MM.1S (cell line): ENCODE measurements at places on chromosomes 6 and 20.

GRCh38 chr6:34981951-34982350 lies 92.9 kb downstream of the ANKS1A start:
- DNase-seq: no peak

DNA sequence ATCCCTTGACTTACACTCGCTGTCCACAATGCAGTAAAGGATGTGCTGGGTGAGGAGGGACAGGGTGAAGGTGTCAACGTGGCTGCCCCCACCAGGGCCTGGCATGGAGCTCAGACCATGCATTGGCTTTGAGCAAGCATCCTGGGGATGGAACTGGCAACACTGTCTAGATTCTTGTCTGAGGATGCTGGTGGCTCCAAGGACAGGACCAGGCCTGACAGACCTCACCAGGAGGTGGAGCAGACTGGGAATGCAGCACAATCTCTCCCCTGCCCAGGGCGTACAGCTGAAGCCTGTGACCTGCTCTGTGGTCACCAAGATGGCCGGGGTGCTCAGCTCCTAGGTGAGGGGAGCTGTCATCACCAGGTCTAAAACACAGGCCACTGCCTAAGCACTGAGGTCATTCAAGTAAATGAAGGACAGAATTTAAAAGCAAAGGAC lies 50.9 kb downstream of the MYH7B start:
- no peak for DNase-seq

GRCh38 chr6:162123797-162124196 lies 603.8 kb downstream of the PRKN start:
- no peak for DNase-seq

- no peak for DNase-seq
Measured at GRCh38 chr6:134458857-134459657, 141.1 kb upstream of the SGK1 start.

DNA sequence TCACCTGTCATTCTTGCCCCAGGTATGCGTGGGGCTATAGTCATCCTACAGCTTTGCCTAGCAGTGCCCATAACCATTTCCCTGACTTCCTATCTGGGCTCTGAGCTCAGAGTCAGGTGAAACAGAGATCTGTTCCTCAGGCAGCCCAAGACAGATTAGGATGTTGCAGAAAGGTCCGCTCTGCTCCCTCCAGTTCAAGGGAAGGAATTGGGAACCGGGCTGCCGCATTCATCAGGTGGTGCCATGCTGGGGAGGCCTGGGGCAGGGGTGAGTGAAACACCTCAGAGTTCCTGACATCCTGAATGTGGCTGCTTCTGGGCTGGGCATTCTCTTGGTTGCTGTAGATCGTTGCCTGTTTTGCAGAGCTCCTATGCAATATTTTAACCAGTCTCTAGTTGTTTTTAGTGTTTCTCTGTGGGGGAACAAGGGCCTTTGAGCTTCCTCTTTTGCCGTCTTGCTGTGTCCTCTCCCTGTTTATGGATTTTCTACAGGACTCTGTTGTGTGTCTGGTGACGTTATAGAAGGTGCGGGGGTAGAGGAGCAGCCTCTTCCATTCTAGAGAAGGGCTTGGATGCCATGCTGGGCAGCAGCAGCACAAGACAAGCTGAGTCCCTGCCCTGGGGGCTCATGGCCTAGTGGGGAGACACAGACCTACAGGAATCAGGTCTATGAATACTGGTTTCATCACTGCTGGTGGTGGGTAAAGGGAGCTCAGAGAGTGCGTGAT lies 9.2 kb downstream of the ENTPD6 start:
- DNase-seq: no peak

DNA sequence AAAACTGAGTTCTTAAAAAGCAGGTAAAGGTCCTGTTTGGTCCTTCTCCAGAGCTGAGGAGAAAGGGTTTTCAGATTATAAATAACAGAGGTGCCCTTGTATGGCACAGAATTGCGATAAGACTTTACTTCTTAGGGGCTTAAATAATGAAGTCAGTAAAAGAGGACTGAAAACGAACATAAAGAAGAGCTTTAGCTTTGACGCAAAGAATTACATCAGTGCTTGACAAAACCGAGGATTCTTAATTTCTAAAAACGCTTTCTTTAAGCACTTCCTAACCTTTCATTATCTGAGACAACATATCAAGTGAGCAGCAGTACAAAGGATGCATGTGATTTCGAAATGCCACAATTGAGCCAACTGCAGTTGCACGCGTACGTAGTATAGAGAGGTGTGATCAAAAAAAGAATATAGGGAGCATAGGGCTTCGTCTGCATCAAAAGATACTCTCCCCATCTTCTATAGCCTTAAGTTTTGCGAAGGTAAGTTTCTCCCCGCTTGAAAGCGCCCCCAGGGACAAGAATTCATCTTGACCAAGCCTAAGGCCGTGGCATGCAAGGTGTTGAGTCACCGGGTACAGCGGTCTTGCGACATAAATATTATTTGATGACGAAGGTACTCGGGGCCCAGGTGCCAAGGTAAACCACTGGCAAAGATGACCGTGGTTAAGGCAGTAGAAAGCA lies 778 bp upstream of the LOC128125822 start:
- no peak for DNase-seq
